Endodermal cell (in vitro differentiated cells): ENCODE measurements at places on chromosomes 4 and X.

DNA sequence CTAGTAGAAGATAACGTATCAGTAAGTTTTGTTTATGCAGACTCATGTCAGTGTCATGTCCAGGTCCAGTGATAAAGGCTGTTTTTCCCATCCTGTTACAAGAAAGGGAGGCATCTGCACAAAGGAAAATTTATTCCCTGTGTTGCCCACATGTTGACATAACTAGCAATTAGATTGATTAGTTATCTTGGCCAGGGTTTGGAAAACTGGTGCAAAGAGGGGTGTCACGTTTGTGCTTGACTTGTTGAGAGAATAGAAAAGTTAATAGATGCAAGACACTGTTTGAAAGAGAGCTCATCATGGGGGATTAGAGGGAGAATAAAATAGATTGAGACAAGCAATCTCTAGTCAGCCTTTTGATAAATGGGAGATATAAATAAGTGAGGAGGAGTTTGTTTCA lies 1357.0 kb upstream of the AGA start:
- no peak for DNase-seq
- H3K4me1 ChIP-seq, result no peaks in the 10 kb centered on the region
- H3K27ac ChIP-seq, result no peak overlapping the region
- no peaks in the 10 kb centered on the region for H3K36me3 ChIP-seq
- no peak overlapping the region for H3K4me3 ChIP-seq
- H3K27me3 ChIP-seq, result no peaks in the 10 kb centered on the region

DNA sequence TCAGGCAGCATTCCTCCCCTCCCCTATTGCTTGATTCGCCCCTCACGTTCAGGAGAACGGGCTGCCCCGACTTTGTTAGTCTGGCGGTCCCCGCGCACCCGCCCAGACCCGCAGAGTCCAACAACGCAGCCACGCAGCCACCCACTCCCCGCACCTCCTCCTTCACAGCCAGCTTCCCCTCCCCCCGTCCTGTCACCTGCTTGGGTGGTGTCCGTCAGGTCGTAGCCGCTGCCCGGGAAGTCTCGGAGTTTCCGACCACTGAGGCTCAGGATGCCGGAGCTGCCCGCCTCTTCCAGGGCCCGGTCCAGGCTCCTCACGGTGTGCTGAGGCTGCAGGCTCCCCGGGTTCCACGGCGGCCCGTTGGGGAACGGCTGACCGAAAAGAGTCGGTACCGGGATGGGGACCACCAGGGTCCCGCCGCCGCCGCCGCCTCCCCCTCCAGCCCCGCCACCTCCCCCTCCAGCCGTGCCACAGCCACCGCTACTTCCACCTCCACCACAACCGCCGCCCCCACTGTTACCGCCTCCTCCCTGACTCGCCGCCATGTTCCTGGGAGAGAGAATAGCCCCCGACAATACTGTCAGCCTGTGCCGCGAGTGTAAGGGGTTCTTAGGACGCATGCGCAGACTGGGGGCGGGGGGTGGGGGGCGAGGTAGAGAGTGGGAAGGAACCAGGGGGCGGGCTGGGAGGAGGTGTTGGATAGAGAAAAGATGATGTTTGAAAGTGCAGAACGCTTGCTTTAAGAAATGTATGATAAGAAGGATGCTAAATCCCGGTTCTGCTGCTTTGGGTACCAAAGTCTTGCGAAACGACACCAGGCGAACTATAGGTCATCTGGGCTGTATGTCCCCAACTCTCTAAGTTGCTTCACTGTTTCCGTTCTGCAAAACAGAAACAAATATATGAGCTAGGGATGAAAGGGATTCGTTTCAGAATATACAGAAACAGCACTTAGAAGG lies at the start of gene LRCH2:
Gene LRCH2 (minus strand): TSS at position 600 of the 959 bp plus-strand sequence. CDS start 55 bp downstream, at position 545.
- H3K4me3 ChIP-seq, result peak within 1 kb of the TSS; percentile 76
- peak; percentile 82 for DNase-seq
- no peaks in the 10 kb centered on the region for H3K4me1 ChIP-seq
- H3K36me3 ChIP-seq, result no peaks in the 10 kb centered on the region
- H3K27ac ChIP-seq, result no peak within 1 kb of the TSS

DNA sequence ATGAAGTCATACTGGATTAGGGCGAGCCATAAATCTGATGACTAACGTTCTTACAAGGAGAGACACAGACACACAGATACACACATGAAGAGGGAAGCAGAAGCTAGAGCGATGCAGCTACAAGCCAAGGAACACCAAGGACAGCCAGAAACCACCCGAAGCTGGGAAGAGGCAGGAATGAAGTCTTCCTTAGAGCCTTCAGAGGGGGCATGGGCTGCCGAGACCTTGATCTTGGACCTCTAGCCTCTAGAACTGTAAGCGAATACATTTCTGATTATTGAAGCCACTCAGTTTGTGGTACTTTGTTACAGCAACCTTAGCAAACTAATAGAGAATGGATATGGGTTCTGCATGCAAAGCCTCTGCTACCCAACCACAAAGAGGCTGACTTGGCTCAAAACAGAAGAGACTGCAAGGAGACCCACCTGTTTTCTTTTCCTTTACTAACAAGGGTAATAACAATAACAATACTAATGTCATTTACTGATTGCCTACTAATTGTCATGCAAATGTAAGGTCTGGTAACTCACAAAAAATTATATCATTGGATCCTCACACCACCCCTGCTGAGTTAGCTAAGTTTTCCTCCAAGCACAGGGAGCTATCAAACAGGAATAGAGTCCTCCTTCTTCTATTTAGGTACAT lies 10.1 kb upstream of the LDB2 start:
- no peaks in the 10 kb centered on the region for H3K4me1 ChIP-seq
- no peaks in the 10 kb centered on the region for H3K27me3 ChIP-seq
- H3K27ac ChIP-seq, result no peak overlapping the region

GRCh38 chrX:26651755-26652154 lies 435.8 kb downstream of the MAGEB5 start:
- DNase-seq, result no peak
- no peaks in the 10 kb centered on the region for H3K4me1 ChIP-seq
- no peak overlapping the region for H3K4me3 ChIP-seq
- no peaks in the 10 kb centered on the region for H3K27me3 ChIP-seq
- no peak overlapping the region for H3K27ac ChIP-seq
